Spinal cord (tissue), 10 donors: ENCODE measurements at places on chromosomes 6 and 20.

DNA sequence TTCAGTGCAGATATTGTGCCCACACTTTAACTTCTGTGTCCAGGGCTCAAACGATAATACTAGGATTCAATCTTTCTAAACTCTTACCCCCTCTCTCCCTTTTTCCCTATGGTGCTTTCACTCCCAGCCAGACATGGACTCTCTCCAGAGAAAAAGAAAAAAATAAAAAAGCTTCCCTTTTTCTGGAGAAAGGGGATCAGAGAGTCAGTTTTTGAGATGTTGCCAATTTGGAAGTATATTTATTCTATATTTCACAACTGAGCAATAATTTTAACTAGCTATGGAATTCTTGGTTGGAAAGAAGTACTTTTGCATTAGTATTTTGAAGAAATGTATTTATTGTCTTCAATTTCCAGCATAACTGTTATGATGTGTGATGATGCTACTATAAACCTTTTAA, 72.2 kb upstream of the ZFP64 start:
- no peak for DNase-seq

DNA sequence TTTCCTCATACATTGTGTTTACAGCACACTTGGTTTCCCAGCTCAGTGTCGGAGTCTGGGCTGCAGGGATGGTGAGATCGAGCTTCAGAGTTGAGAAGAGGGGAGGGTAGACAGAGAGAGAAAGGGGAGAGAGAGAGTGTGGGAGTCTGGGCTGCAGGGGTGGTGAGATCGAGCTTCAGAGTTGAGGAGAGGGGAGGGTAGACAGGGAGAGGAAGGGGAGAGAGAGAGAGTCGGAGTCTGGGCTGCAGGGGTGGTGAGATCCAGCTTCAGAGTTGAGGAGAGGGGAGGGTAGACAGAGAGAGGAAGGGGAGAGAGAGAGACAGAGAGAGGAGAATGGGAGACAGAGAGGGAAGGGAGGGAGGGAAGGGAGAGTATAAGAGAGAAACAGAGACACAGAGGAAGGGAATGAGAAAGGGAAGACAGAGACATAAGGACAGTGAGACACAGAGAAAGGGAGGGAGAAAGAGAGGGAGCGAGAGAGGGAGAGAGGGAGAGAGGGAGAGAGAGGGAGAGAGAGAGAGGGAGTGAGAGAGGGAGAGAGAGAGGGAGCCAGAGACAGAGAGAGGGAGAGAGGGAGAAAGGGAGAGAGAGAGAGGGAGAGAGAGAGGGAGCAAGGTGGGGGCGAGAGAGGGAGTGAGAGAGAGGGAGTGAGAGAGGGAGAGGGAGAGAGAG, 222.7 kb upstream of the GMDS start:
- DNase-seq, result no peak

- DNase-seq, result no peak
These were observed 42.4 kb downstream of the SSR1 start for GRCh38 chr6:7270320-7271204.

- DNase-seq, result no peak
These were observed 17.8 kb upstream of the FOXC1 start for GRCh38 chr6:1591926-1592325.

- DNase-seq, result peak; percentile 80
These were observed 14.5 kb downstream of the ADISSP start for GRCh38 chr20:3753098-3753497.

DNA sequence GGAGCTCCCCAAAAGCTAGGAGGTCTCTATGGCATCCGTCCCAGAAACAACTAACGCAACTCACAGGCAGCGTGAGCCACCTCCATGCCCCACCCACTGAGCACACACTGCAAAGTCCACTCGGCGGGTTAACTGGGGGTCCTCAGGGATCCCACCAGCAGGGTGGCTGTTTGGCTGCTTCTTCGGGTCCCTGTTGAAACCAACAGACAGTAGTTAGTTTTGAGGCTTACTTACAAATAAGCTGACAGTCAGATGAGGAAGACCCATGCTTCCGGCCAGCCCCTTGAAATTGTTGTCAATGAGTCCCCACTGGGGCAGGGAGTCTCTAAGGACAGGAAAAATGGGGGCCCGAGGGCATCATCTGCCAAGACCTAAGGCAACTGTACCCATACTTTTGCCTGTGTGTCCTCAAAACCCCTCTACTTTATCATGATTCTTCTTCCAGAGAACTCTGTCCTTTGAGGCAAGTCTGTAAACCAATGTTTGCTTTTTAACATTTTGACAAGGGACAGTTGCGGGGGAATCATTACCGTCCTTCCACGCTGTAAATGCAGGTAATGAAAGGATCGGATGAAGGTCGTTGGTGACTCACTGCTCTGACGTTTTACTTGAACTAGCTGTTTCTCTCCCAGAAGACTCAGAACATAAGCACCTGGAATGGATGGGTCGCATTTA, 2.2 kb upstream of the PCK1 start:
- DNase-seq, result no peak

GRCh38 chr6:14001329-14002012, 76.7 kb downstream of the RNF182 start:
- DNase-seq, result no peak
